ENCODE measurements at places on chromosomes 4 and X.

- DNase-seq: no peak
Observed at GRCh38 chr4:40763228-40763716, 13.5 kb downstream of the NSUN7 start.

GRCh38 chr4:16663732-16664131 is 234.7 kb downstream of the LDB2 start:
- no peak for DNase-seq

GRCh38 chrX:106670631-106671030 is 55.9 kb upstream of the RNF128 start:
- DNase-seq: no peak

- DNase-seq: no peak
Observed at GRCh38 chr4:118884716-118885115, 3.9 kb upstream of the SYNPO2 start.

- no peak for DNase-seq
Observed at GRCh38 chr4:126772662-126773061, 860.1 kb upstream of the INTU start.

- DNase-seq: no peak
Observed at GRCh38 chr4:87632469-87632868, 17.6 kb upstream of the DMP1 start.

DNA sequence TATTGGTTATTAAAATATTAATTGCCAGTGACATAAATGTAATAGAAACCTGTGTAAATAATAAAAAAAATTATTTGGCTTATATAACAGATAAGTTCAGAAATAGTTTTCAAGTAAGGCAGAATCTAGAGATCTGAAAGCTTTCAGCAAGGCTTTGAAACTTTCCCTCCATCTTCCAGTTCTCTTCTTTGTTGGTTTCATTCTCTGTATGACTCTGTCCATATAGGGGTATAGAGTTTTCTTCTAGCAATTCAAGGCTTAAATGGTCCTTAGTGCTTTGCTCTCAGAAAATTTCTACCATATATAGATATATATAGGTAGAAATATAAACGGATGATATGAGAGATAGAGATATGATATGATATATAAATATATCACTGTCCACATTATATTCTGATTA is 160.5 kb upstream of the GABRA2 start:
- no peak for DNase-seq

DNA sequence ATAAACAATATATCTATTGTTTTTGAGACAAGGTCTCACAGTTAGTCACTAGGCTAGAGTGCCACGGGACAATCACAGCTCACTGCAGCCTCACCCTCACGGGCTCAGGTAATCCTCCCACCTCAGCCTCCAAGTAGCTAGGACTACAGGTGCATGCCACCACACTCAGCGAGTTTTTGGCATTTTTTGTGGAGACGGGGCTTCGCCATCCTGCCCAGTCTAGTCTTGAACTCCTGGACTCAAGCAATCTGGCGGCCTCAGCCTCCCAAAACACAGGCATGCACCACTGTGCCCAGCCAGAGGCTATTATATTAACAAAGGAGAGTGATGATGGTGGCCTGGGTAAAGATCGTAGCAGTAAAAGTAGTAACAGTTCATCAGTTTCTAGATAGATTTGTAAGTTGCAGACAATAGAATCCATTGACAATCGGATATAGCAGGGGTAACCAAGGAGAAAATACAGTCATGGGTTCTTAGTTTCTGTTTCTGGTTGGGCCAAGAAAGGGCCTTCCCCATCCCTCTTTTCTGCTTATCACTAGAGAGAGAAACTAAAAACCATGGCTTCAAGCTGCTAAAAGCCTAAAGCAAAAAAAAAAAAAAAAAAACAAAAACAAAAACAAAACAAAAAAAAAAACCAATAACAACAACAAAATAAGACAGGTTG is 60.6 kb downstream of the ANXA10 start:
- DNase-seq: no peak

DNA sequence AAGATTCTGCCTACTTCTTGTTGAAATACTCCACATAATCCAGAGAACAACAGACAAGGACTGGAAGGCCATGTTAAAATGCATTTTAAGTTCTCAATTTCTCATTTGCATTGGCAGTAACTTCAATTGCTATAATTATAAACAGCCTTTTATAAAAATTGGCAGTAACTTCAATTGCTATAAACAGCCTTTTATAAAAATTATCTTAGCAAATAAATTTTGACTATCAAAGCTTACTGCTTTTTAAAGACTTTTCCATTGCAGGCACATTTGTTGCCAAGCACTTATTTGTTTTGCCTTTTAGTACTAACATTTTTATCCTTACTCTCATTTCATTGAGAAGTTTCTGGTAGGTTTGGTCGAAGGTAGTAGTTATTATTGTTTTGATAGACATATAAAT is 17.8 kb downstream of the SCFD2 start:
- DNase-seq: no peak

GRCh38 chr4:108693819-108694218 is 43.4 kb downstream of the OSTC start:
- no peak for DNase-seq

Data from NCI-H526 (cell line).